ENCODE measurements at places on chromosomes 1 and 21.

GRCh38 chr1:5847013-5847659, 145.1 kb downstream of the NPHP4 start:
- no peak for DNase-seq

DNA sequence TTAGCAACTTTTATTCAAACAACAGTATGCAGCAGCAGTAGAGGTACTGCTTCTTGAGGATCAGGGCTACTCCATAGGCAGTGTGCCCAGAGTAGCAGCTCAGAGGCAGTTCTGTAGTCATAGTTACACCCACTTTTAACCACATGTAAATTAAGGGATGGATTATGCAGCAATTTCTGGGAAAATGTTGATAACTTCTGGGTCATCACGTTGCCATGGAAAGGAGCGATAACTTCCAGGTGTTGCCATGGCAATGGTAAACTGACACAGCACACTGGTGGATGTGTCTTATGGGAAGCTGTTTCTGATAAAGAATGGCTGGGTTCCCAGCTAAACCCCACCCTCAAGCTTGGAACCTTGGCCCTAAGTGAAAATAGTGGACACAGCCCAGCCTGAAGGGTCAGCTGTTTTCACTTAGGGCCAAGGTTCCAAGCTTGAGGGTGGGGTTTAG, 29.0 kb upstream of the PLA2G2A start:
- no peak for DNase-seq

DNA sequence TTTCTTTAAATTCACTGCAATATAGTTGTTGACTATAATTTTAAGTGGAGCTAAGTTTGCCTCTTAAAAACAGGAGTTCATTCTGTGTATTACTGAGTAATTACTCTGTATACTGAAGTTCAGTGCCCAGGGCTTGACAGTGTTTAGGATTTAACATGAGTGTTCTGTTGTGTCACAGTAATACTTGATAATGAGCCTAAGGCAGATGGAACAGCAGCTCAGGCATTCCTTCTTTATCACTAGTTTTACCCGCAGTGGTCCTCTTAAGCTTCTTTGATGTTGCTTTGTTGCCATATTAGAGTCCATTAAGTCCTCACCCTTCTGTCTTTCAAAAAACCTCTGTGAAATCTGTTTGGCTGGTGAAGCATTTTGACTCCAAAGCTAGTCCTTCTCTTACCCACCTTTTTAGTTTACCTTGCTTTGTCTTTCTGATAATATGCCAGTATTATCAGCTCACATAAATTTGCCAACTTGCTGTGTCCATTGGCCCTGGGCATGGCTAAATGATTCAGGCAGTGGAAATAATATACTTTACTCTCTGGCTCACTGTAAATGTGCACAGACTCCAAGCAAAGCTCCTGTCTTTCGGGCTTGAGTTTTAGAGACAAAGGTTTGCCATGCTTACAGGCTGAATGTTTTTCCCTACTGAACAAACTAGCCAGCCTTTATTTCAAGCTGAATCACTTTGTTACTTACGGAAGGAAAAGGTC, 17.7 kb downstream of the HIPK1 start:
- no peak for DNase-seq

DNA sequence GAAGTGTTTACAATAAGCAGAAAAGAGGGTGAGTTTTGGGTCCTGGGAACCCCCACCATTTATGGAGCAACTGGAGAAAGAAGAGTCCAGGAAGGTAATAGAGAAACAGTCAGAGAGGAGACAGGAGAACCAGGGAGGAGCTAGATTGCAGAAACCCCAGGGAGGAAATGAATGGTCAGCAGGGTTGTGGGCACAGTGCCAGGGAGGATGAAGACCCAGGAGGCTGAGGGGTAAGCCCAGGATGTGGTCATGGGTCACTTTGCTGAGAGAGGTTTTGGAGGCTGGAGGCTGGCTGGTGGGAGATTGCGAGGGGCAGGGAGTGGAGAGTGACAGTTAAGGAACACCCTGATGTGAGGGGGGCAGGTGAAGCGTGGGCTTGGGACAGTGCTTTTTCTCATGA, 169.9 kb upstream of the CSF3R start:
- no peak for DNase-seq

DNA sequence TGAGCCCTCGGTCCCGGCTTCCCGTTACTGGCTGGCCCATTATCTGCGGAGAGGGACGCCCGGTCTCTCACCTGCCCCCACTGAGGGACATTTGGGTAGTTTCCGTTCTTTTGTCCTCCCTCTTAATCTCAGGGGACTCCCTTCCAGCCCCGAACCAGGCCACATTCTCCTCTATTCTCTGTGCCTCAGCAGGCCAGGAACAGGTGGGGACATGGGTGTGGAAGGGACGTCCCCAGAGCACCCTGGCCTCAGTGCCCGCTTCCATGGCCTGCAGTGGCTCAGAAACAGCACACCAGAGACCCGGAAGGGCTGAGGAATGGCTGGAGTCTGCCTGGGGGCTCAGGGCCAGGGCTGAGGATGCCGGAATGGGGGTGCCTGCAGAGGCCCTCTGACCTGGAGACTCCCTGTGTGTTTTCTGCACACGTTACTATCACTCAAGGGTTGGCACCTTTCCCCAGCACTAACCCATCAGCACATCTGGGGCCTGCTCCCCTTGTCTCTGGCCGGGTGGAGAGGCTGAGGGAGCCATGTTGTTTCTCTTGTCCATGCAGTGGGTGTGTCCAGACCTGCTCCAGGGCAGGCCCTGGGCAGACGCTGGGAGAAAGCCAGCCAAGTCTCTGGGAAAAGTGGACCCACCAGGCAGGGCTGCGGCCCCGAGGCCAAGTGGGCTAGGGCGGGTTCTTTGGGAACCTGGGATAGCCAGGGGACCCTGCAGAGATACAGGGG, 10.0 kb upstream of the DNMT3L start:
- no peak for DNase-seq

Data from cortex of kidney (tissue), 1 donor.